Activated effector memory CD4-positive, alpha-beta T cell treated with Interleukin-2 at 50 U/mL for 16 hours (primary cell): ENCODE measurements at places on chromosomes 6 and 20.

- DNase-seq, result no peak
These were observed 336.2 kb downstream of the ZFAND3 start for GRCh38 chr6:38155621-38156204.

DNA sequence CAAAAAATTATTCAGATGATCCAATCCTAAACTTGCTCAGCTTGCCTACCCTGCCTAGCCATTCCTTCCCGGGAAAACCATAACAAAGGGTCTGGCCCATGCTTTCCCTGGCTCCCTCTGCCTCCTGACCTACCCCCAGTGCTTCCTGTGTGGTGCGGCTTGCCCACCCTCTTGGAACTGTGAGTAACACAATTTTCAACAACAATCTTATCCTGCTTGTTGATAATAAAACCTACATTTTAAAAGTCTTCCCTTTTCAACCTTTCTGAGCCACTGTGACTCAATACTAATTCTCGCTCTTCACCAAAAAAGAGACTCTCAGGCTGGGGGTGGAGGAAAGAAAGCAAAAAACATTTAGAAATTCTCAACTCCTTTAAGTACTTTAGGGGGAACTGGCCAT, 18.0 kb downstream of the EXOC2 start:
- no peak for DNase-seq

DNA sequence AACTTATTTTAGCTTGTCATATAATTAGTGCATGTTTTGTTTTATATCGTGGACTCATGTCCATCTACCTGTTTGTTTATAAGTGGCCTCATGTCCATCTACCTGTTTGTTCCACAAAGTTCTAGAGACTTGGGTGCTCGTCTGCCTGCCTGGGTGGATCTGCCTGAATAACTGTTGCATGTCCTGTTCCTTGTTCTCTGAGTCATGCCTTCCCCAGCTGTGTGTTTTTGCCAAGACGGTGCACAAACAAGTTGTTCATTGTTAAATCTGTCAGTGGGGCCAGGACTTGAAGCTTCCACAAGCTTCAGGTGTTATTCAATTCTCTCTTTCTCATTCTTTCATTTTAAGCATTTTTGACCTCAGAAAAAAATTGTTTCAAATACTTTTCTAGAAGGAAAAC, 358.0 kb upstream of the CITED2 start:
- DNase-seq, result no peak

DNA sequence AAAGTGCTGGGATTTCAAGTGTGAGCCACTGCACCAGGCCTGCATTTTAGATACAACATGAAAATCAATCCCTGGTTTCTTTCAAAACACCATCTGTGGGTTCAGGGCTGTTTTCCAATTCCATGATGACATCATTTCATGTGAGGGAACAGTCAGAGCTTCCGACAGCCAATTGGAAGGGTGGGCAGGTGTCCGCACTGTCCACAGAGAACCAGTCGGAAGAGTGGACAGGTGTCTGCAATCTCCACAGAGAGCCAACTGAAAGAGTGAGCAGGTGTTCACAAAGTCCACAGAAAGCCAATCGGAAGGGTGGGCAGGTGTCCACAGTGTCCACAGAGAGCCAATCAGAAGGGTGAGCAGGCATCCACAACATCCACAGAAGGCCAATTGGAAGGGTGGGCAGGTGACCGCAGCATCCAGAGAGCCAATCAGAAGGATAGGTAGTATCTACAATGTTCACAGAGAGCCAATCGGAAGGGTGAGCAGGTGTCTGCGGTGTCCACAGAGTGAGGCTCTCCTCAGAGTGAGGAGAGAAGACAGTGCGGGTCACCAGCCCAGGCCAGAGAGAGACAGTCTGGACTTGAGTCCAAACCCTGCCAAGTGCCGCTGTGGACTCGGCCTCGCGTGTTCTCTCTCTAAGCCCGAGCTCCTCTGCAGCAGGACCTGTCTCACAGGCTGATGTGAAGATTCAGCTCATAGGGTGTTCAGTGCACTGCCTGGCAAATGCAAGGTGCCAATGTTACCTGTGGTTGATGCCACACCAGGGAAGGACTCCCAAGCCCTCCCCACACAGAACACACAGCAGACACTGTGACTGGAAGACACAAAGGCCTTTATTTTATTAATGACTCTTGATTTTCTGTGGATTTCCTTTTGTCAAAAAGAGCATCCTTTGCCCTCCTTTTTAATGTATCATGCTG, 57.3 kb downstream of the DLL1 start:
- DNase-seq, result no peak

GRCh38 chr6:38974389-38975151, 74.0 kb upstream of the GLP1R start:
- no peak for DNase-seq

- DNase-seq, result no peak
These were observed 71.3 kb downstream of the SULF2 start for GRCh38 chr20:47713878-47714450.

- DNase-seq, result no peak
These were observed 169.1 kb upstream of the CDYL start for GRCh38 chr6:4606821-4607704.

DNA sequence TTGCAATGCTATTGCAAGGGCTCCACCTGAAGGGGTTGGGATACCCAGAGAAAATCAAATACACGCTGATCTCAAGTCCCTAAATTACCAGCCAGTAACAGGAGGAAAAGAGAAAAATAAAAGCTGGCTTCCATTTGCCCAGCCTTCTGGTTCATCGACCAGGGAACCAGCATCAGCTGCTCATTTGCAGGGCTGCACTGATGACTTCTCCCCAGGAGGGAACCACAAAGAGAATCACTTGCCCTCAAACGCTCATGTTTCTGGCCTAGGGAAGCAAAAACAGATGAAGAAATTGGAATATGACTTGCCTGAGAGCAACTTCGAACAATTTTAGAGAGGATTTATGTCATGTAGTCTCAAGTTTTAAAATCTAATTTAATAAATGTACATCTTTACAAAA, 119.7 kb downstream of the SH3BGRL2 start:
- DNase-seq, result no peak

DNA sequence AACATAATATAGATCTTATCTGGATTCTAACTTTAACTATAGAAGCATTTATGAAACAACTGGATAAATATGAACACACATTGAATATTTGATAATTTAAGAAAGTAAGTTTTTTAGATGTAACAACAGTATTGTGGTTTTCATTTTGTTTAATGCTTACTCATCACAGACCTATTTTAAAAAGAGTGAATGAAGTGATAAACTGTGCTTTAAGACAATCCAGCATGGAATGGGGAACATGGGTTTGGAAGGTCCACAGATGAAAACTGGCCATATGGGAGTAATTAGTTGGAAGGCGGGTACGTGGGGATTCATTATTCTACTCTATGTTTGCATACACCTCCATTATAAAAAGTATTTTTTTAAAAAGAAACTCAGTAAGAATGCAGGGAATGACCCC, 21.2 kb downstream of the EPB41L2 start:
- DNase-seq, result no peak

DNA sequence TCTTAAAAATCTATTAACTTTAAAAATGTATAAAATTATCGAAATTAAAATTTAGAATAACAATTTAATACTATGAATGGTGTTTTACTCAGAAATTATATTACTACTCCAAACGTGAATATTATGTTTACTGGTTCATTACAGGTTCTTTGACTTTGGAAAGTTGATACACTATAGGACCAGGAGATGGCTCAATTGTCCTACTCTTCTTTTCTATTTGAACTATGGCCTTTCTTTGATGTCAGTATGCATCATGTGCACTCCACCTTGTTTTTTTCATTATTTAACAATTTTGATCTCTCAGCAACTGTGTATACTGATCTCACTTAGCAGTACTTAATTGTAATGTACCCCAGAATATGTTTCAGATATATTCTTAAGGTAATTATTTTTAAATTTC, 391.5 kb upstream of the MANEA start:
- no peak for DNase-seq

DNA sequence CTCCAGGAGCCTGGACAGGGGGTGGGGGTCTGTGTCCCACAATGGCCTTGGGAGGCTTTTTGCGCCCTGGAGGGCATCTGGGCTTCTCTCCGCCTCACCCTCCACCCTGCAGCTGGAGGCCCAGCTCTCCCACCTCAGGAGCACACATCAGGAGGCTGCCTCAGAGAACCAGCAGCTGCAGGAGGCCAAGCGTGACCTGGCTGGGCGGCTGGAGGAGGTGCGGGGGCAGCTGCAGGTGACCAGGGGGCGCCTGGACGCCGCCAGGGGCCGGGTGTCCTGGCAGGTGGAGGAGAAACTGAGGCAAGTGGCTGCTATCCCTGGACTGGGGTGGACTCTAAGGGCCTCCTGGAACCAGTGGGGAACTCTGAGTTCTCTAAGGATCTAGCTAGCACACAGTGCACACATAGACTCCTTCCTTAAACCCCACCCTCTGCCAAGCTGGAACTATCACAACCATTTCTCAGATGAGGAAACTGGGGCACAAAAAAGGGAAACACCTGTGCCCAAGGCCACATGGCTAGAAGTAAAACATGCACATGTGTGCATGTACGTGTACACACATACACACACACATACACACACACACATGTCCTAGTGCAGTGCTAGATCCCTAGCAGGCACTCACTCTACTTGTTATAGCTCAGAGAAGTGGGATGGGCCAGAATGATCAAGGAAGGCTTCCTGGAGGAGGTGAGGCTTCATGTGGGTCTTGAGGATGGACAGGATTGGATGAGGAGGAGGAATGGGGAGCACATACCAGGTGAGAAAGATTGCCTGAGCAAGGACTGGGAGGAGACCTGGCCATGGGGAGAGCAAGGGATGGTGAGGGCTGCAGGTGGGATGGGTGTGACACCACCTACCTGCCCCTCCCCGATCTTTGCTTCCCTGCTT, 22.9 kb downstream of the RAB44 start:
- no peak for DNase-seq

GRCh38 chr6:112481211-112481610, 134.1 kb downstream of the RFPL4B start:
- no peak for DNase-seq

DNA sequence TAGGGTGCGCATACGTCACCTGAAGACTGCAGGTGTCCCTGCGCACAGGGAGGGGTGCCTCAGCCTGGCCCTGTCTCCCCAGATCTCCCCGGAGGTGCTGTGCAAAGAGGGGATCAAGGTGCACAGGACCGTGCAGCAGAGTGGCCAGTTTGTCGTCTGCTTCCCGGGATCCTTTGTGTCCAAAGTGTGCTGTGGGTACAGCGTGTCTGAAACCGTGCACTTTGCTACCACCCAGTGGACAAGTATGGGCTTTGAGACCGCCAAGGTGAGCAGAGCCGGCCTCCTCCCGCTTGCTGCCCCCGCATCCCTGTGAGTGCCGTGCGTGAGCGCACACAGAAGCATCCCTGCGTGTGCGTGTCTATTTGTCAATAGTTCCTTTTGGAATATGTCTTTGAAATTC, 150.7 kb downstream of the DTNBP1 start:
- DNase-seq, result no peak

GRCh38 chr20:23138226-23138625, 52.1 kb upstream of the CD93 start:
- DNase-seq, result no peak

DNA sequence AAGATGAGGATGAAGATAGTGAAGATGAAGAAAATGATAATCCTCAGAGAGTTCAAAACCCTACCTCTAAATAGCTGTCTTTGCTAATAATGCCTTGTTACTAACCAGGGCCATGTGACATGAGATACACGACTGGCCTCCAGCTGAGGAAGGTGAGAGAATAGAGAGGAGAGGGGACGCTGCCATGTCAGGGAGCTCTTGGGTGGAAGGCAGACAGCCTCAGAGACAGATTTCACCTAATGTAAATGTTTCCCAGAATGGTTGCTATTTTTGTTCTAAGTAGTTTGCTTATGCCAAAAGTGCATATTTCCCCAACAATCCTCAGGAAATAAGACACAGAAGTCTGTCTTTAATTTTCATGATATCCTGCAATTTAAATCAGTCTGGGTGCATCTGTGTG, 138.4 kb downstream of the ELOVL4 start:
- no peak for DNase-seq

DNA sequence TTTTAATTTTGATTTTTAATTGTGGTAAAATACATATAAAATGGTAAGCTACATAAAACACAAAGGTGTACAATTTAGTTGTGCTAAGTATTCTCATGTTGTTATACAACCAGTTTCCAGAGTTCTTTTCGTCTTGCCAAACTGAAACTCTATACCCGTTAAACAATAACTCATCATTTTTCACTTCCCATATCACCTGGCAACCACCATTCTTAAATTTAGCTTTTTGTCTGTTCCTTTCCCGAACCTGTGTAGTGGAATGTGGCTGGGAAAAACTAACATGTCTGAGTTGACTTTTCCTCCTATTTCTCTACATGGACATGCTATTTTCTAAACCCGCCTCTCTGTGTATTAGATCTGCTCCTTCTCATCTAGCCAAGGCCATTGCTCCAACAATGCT, 27.6 kb downstream of the RPRD1B start:
- DNase-seq, result no peak

- no peak for DNase-seq
These were observed 44.1 kb upstream of the ID1 start for GRCh38 chr20:31560746-31561598.

DNA sequence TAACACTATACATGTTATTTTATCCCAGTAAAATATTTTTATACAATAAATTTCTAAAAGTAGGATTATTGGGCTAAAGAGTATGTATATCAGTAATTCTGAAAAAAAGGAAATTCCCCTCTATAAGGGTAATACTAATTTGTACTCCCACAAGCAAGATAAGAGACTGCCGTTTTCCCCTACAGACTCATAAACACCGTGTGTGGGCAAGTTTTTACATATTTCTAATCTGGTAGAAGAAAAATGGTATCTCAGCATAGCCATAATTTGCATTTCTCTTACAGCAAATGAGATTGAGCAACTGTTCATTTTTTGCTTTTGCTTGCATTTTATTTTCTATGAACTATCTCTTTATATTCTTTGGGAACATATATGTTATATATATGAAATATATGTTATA, 26.0 kb upstream of the MYMX start:
- no peak for DNase-seq

- no peak for DNase-seq
These were observed 13.1 kb downstream of the FAM184A start for GRCh38 chr6:119065382-119065781.

- DNase-seq, result no peak
These were observed 57.5 kb downstream of the RIN2 start for GRCh38 chr20:19815553-19815991.

- DNase-seq, result no peak
These were observed 9.0 kb upstream of the HDAC2 start for GRCh38 chr6:113979937-113980336.

DNA sequence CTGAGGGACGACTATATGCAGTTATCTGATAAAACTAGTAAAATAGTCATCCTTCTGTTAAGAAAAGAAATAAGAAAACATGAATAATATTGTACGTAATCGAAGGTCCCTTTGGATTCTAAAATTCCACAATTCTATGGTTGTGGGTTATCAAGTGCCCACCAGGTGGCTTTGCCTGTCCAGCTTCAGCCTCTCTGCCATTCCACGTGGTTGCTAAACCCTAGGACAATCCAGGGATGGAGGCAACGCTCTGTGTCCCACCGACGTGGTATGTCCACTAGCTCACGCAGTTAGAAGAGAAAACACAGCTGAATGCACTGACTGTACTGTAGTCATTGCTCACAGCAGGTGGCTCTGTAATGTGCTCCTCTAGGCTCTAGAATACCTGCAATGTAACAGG, 349.3 kb downstream of the FARS2 start:
- DNase-seq, result no peak
